CD14-positive monocyte (primary cell): ENCODE measurements at places on chromosomes 16 and 17. TPM values are rescaled to one million over a fixed set of nuclear protein-coding genes. Genes with fewer than 3 reads are reported as not detected.

The CCL2 gene
- polyA plus RNA-seq: 17.7 TPM

DNA sequence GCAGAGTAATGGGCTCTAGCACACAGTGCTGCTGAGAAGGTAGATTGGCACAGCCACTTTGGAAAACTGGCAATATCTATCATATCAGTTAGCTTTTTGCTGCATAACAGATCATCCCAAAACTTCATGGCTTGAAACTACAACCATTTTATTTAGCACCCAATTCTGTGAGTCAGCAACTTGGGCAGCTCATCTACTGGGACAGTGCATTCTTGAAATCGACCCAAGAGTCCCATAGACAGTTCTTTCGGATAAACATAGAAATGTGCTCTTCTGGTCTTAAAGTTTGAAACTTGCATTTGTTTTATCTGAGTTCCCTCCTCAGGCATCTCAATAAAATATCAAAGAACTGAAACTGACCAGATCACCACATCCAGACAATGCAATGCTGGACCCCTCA is 76.7 kb downstream of the CEP112 start:
- H3K4me3 ChIP-seq: no peak overlapping the region
- no peaks in the 10 kb centered on the region for H3K4me1 ChIP-seq
- H3K36me3 ChIP-seq: no peaks in the 10 kb centered on the region
- no peak for DNase-seq
- H3K27ac ChIP-seq: no peak overlapping the region

GRCh38 chr16:30482366-30482765 is 9.8 kb downstream of the ITGAL start:
- H3K27me3 ChIP-seq: no peaks in the 10 kb centered on the region
- no peak for DNase-seq
- H3K27ac ChIP-seq: peak overlapping the region; percentile 20
- peaks cover 11% of the 10 kb centered on the region for H3K4me1 ChIP-seq
- H3K4me3 ChIP-seq: no peak overlapping the region

DNA sequence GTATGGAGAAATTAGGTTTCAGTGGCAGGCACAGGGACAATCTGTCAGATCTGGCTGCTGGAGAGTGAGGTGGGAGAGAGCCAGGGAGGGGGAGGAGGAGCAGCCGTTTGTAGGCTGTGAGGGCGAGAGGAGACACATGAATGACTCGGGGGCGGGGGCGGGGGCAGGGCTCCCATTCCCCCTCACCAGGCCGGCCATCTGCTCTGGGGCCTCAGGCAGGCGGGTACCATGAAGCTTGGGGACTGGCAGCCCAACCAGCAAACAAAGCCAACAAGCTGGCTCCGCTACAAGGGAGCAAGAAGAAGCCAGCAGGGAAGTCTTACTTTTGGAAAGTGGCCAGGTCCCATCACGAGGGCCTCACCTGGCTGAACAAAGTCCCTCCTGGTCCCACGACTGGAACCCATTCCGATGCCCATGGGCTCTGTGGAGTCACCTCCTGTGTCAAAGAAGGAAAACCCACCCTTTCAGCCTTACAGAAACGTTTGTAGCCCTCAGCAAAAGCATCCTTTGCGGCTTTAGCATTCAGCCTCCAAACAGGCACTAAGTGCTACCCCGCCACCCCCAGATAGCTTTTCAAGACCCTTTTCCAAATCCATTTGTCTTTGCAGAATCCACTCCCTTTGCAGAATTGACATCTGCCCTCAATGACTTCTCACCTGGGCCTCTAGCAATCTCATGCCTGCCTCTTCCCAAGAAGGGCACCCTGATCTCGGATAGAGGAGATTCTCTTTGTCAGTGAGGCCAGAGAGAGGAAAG is 9.2 kb upstream of the SSTR2 start:
- H3K4me1 ChIP-seq: peaks cover 27% of the 10 kb centered on the region
- H3K4me3 ChIP-seq: no peak overlapping the region
- H3K27me3 ChIP-seq: no peaks in the 10 kb centered on the region

The SCNN1B gene
- not detected in 2 replicates for polyA plus RNA-seq

DNA sequence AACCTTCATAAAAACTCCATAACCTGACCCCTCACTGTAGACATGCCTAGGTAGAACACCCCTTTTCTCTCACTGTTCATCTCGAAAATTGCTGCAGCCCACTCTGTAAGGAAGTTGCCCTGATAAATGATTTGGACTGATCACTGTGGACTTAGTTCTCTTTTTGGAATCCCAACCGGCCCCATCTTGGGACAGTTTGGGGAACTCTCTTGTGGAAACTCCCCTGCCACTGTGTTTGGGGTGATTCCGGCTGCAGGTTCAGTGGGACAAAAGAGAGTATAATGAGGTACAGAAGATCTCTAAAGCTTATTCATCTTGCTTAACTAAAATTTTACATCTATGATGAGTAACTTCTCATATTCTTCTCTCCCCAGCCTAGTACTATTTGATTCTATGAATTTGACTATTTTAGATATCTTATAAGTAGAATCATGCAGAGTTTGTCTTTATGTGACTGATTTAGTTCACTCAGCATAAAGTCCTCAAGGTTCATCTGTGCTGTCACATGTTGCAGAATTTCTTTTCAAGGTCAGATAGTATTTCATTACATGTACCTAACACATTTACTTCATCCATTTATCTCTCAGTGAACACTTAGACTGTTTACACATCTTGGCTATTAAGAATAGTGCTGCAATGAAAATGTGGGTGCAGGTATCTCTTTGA is 84.9 kb downstream of the ABCA8 start:
- H3K27ac ChIP-seq: no peak overlapping the region
- H3K4me1 ChIP-seq: no peaks in the 10 kb centered on the region
- H3K4me3 ChIP-seq: no peak overlapping the region
- no peaks in the 10 kb centered on the region for H3K36me3 ChIP-seq
- H3K27me3 ChIP-seq: no peaks in the 10 kb centered on the region

DNA sequence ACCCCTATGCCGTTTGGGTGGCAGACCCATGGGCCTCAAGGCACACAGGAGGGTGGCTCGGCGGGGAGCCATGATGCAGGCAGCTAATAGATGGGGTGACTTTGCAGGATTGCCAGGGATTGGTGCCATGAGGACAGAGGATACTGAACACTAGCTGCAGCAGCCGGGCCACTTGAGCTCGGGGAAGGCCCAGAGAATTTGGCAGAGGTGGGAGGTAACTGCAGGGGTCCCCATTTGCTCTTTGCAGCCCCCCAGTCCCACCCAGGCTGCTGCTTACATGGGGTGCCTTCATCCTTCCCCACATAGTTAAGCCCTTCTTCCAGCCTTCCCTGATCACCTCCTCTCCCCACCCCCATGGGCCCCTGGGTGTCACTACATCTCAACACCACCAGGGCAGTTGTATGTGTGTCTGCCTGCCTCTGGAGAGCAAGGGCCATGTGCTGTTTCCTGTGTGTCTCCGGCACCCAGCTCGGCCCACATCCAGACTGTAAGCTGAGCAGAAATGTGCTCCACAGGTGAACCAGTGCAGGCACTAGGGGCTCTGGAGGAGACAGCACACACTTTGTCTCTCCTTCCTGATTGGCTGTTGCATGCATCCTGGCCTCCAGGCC is 52.0 kb downstream of the SREBF1 start:
- no peak overlapping the region for H3K4me3 ChIP-seq
- no peak overlapping the region for H3K27ac ChIP-seq
- H3K27me3 ChIP-seq: peaks cover 40% of the 10 kb centered on the region
- no peak for DNase-seq

GRCh38 chr17:29593591-29594518 is 923 bp downstream of the ANKRD13B start:
- DNase-seq: no peak
- H3K27me3 ChIP-seq: peaks cover 2% of the 10 kb centered on the region
- no peak overlapping the region for H3K27ac ChIP-seq
- no peaks in the 10 kb centered on the region for H3K36me3 ChIP-seq

DNA sequence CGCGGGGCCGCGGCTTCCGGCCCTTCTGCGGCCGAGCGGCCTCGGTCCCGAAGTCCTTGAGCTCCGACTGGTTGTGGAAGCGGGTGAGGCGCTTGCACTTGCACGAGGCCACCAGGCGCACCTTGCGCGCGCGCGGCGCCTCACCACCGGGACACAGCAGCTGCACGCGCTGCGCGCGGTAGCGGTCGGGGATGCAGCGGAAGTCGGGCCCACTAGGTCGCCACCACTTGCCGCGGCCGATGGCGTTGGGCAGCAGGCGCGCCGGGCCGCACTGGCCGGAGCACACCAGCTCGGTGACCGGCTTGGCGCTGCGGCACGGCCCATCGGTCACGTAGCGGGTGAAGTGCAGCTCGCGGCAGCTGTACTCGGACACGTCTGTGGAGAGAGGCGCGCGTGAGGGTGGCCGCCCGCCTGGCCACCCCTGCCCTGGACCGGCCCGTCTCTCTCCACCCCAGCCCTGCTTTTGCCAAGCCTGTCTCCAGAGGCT is 3.2 kb downstream of the SOST start:
- no peaks in the 10 kb centered on the region for H3K36me3 ChIP-seq
- DNase-seq: peak; percentile 13
- no peak overlapping the region for H3K4me3 ChIP-seq
- peaks cover 9% of the 10 kb centered on the region for H3K4me1 ChIP-seq
- H3K27me3 ChIP-seq: peaks cover 39% of the 10 kb centered on the region
